ENCODE measurements at places on chromosomes 3 and 15.

DNA sequence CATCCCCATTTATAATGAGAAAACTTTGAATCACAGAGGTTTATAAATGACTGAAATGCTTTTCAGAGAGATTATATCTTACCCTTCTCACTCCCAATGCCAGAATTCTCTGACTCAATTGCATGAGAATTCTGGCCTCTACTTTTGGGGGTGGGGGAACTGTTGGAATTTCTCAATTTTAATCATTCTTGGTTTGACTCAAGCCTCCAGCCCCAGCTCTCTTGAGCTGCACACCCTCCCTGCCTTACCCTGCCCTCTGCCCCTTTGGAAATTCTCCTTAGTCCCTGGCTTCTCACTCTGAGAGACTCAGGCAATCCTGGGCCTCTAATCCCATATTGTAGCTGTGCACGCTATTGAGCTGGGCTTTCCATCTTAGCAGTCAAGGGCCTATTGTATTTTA, 44.2 kb downstream of the ZNF589 start:
- no peak for DNase-seq

DNA sequence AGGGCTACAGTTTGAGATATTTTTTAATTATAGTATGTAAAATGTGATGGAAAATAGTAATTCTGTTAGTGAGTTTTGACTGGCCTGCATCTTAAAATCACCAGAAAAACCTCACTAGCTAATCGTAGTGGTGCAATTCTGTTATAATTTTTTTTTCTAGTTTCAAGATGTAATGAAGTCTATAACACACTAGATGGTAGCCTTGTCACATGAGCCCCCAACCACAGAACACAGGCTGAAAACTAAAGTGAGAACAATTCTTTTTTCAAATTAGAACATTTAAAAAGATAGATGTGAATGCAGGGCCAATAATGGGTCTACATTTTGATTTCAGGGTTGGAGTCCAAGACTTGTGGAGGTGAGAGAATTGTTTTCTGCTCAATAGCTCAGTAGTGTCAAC, 83.3 kb upstream of the KCNH8 start:
- DNase-seq = peak; percentile 12

DNA sequence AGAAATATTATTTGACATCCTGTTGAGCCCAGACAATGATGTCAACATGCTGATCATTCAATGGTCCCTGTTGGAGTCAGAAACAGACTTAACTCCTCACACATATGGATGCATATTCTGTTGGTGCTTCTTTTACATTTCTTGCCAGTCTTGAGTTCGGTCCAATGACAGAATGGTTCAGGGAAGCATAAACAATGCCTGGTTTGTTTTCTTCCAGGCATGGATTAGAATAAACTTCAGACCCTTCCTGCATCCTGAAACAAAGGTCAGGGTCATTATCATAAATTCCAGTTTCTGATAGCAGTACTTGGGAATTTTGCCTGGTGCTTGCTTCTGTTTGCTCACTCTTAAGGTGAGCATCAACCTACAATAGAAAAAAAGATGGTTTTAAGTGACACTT, 33.3 kb downstream of the BTLA start:
- no peak for DNase-seq

GRCh38 chr15:72058585-72058984, 59.4 kb downstream of the MYO9A start:
- DNase-seq = no peak

- no peak for DNase-seq
Observed at GRCh38 chr3:191254098-191254873, 55.2 kb downstream of the OSTN start.

- peak; percentile 69 for DNase-seq
Observed at GRCh38 chr15:89383365-89384175, 48.9 kb upstream of the POLG start.

GRCh38 chr15:74794248-74794969, 12.5 kb downstream of the CSK start:
- DNase-seq = no peak

DNA sequence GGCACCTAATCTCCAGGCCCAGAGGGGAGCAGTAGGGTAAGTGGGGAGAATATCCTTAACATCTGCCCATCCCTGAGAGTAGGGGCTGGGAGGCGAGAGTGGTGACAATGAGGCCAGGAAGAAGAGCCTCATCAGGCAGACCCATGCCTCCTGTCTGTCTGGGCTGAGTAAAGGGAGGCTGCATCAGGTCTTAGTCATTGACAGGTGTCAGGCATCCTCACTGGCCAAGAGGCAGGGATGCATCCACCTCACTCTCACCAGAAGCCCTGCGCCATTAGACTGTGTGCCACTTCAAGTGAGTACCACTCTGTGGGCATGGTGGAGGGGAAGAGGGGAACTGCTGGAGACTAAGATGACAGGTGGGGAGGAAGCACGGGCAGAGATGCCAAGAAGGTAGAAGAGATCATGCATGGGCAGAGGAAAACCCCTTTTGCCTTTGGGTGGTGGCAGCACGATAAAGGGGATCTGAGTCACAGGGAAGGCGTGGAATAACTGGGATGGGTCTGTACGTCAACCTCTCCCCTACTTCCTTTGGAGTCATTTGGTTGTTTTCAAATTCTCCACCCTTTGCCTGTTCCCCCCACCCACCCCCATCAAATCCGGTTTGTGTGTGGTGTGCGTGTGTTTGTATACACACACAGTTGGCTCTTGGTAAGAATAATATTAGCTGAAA, 14.1 kb downstream of the ANAPC13 start:
- DNase-seq = no peak

DNA sequence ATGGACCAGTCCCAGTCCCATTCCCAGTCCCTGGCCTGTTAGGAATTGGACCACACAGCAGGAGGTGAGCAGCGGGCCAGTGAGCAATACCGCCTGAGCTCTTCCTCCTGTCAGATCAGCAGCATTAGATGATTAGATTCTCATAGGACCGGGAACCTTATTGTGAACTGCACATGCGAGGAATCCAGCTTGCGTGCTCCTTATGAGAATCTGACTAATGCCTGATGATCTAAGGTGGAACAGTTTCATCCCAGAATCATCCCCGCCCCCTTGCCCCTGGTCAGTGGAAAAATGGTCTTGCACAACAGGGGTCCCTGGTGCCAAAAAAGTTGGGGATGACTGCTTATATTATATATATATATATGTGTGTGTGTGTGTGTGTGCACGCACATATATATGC, 63.1 kb downstream of the IFT57 start:
- no peak for DNase-seq
